ENCODE measurements at places on chromosomes 16 and 17.
A peak's percentile ranks its signal among the peaks of the same experiment; 100 is the strongest.

DNA sequence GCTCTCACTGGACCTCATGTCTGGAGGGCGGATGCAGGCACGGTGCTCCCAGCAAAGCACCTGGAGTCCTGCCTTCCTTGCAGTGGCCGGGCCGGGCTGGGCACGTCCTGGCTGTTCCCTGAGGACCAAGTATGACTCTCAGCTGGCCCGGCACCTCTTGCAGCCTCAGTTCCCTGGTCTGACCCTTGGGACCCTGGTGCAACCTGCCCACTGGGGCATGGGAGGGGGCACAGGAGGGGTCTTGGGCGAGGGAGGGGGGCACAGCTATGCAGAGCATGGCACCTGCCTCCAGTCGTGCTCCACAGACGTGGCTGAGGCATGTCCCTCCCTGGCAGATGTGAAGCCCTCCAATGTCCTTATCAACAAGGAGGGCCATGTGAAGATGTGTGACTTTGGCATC, 19.6 kb downstream of the MAP2K3 start:
- DNase-seq = no peak

GRCh38 chr17:46732160-46732559, 86.3 kb downstream of the WNT3 start:
- no peak for DNase-seq

GRCh38 chr17:75595284-75595919, 7.8 kb downstream of the MYO15B start:
- no peak for DNase-seq

DNA sequence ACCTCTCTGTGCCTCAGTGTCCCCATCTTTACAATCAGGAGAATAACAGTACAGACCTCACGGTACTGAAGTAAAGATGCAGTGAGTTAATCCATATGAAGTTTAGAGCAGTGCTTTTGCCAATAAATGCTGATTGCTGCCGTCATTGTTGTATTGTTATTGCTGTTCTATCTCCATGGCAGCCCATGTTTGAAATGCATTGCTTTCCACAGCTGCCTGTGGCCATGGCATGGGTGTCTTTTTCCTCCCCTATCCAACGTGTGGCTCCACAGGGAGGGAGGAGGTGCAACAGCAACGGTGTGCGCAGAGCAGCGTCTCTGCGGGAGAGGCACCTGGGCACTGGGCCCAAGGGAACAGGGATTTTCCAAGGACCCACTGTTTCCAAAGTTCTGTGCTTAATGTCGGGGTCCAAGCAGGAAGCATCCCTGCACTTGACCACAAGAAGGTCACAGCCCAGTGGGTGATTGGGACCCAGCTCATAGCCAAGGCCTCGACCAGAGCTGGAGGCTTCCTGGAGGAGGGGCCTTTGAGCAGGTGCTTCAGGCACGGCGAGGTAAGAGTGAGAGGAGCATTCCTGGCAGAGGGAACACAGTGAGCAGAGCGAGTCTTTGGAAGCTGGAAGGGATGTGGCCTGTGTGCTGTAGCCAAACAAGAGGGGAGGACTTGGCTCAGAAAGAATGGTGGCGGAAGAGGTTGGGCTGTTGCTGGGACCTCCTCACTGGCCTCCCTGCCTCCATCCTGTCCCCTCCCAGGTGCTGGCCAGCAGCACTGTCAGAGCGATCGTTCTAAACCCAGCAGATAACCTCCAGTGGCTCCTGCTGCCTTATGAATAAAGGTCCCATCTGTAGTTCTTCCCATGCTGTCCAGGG, 3.9 kb downstream of the RAI1 start:
- DNase-seq = no peak

DNA sequence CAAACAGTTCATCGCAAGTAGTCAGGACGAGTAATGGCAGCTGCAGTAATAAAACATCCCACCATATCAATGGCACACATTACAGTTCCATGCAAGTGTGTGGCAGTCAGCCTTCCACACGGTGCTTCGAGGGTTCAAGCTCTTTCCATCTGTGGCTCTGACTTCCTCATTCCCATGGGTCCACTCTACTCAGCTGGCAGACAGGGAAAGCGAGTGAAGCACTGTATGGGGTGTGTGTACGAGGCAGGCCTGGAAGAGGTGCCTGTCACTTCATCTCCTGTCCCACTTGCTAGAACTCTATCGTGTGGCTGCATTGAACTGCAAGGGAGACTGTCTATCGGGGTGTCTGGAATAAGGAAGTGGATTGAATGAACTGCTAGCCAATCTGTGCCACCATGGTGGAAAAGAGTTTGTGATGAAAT, 160.6 kb downstream of the CPPED1 start:
- no peak for DNase-seq

DNA sequence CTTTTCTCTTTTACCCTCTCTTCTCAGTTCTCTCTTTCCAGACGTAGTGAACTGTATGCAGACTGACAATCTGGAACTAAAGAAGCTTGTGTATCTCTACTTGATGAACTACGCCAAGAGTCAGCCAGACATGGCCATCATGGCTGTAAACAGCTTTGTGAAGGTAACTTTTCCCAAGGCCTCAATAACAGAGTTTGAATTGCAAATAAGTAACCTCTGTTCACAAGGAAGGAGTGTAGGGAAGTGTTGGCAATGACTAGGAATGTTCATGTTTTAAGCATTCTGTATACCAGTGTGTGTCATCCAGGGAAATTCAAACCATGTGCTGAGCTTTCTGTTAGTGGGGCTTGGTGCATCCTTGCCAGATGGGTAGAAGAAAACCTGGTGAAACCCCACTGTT, 18.6 kb downstream of the AP2B1 start:
- no peak for DNase-seq

DNA sequence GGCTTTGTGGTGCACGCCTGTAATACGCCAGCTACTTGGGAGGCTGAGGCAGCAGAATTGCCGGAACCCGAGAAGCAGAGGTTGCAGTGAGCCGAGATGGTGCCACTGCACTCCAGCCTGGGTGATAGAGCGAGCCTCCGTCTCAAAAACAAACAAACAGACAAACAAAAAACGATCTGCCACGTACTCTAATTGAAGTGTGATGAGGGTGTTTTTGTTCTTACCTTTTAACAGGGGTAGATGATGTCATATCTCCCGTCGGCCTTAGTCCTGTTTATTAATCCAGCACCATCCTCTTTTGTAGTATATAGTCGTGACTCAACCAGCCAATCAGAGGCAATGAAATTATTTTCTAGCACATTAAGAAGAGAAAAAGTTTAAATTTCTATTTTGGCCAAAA, 58.5 kb downstream of the IQCK start:
- DNase-seq = no peak

GRCh38 chr16:67953641-67954375, 9.9 kb upstream of the LCAT start:
- no peak for DNase-seq

- DNase-seq = no peak
Measured at GRCh38 chr16:89257281-89257731, 39.8 kb downstream of the ZNF778 start.

GRCh38 chr16:85574672-85575475, 38.2 kb upstream of the GSE1 start:
- DNase-seq = no peak

DNA sequence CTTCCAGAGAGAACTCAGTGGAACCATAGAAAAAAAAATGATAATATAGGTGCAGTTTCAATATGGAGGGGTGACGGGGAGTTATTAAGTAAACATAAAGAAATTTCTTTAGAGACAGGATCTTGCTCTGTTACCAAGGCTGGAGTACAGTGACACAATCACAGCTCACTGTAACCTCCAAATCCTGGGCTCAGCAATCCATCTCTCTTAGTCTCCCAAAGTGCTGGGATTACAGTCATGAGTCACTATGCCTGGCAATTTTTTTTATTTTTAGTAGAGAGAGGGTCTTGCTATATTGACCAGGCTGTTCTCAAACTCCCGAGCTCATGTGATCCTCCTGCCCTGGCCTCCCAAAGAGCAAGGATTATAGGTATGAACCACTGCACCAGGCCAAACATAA, 48.8 kb downstream of the NLRC5 start:
- DNase-seq = no peak

- DNase-seq = no peak
Measured at GRCh38 chr16:84746875-84747274, 47.1 kb downstream of the USP10 start.

DNA sequence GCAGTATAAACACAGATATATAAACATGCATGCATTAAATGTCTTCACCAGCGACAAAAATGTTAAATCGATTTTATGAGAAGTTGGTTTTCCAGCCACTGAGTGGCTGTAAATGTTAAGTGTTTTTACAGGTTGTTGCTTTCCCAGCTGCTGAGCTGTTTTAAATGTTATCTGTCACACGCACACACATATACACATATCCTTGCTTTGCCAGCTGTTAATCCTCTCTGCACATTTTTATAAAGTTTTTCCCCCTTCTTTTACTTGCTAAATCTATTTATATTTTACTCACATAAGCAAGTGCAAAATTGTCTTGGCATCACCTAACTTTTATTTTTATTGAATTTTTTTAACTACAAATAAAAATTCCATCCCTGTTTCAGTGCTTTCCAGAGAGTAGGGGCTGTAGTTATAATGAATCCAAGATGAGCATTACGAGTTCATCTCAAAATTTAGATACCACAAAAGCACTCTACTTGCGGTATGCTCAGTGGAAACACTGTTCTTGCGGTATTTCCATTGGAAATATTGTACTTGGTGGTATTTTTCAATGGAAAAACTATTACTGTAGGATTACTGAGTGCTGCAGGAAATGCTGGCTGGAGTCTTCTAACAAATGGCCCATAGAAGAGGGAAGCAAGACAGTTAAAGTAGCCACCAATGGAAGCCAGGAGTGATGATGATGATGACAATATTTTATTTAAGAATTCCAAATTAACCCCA, 124.9 kb upstream of the KCNJ16 start:
- DNase-seq = no peak

GRCh38 chr17:81567191-81567590, 15.0 kb upstream of the FAAP100 start:
- no peak for DNase-seq

DNA sequence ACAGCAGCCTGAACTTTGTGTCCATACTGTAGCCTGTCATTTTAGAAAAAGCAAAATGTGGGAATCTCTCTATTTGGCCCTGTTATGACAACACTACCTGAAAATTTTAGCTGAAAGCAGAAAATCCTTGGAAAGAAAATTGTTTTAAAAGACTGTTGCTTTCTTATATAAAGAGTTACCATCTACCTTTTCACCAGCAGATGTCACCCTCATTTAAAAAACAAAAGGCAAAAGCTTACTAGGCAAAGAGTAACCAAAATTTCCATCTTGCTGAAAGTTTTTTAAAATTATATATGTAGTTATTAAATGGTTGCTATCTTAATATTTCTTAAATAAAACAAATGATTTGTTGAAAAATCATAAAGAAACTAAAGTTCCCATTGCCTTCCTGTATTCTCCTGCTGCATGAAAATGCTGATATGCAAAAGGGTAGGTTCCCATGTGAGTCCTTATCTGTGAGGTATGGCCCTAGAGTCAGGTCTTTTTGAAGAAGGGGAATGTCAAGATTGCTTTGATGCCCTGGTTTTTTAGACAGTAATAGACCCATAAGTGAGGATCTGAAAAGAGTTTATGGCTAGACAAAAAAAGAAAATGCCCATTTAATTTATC, 61.0 kb downstream of the TNRC6C start:
- no peak for DNase-seq

DNA sequence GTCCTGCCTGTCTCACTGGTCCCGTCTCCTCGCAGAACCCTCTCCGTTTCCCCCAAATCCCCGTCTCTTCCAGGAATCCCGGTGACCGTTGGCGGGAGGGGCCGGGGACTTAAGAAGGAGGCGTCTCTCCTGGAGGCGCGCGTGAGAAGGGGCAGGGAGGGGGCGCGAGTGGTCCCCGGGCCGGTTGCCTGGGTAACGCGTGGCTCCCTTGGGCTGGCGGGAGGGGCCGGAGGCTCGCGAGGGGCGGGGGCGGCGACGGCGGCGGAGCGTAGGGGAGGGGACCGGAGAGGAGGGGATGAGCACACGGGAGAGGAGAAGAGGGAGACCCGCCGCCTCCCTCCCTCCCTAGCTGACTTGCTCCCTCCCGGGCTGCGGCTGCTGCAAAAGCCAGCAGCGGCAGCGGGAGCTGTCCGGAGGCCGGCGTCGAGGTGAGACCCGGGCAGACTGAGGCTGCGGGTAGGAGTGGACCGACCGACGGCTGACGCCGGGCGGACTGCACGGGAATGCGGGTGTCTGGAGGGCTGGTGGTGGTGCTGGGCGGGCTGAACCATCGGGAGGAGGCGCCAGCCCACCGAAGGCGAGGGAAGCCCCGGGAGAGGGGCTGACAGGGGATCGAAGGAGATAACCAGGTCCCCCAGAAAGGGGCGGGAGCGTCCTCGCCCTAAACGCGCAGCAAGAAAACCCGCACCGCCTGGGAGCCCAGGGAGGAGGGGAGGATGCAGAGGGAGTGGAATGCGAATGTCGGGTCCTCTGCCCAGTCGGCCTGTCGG, at the start of gene PRRT2:
TSS of gene PRRT2 (plus strand) at position 298 of the 770 bp plus-strand sequence. CDS start 862 bp downstream, outside the sequence.
- peak; percentile 17 for DNase-seq

DNA sequence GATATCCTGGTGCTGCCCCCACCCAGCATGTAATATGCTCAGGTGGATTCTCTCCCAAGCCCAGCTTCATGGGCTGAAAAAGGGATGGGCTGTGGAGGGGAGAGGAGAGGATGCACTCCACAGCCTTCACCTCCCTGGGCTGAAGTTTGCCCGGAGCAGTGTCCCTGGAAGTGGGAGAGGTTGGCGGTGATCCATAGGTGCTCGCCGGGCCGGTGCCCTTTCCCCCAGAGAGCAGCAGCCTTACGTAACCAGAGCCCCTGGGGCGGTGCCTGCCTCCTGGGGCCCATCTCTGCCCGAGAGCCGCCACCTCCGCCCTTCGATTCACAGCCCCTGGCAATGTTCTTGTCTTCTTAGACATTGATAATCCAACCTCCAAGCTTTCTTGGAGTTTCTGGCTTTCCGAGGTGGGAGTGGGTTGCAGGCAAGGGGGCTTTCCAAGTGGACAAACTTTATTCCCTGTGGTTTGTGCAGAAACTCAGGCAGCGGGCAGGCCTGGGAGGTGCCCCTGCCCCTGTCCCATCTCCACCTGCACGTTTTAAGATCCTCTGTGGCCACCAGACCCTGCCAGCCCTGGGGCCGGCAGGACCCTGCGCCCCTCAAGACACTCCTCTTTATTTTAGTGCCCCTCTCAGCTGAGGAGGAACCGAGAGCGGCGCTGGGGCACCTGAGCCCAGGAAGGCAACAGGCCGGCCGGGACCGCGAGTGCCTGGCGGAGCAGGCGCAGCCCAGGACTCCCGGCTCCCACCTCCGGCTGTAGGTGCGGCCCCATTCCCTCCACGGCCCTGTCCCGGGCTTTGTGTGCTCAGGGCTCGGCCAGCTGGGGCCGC, 3.1 kb upstream of the WDR90 start:
- DNase-seq = no peak

GRCh38 chr16:85227946-85228862, 115.9 kb upstream of the CIBAR2 start:
- DNase-seq = no peak

- no peak for DNase-seq
Measured at GRCh38 chr17:17156511-17156910, 49.6 kb downstream of the PLD6 start.

DNA sequence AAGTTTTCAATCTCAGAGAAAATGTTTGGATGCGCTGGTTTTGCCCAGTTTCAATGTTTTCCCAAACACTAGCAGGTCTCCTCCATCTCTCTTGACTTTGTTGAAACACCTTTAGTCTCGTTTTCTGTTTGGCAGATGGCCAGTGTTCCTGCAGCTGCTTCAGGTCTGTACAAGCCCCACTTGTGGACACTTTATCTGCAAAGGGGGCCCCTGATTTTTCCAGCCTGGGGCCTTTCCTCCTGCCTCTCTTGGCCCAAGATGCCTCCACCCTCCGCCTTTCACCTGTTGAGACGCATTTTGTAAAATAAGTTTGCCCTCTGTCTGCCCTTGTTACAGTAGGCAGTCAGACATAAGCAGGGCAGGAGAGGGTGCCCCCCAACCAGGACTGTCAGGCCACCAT, 21.8 kb upstream of the PRM1 start:
- no peak for DNase-seq

- no peak for DNase-seq
Measured at GRCh38 chr17:62898239-62898864, 67.7 kb upstream of the TANC2 start.
